ENCODE measurements at places on chromosomes 5 and 9.

- DNase-seq = no peak
These were observed 22.0 kb upstream of the RAD23B start for GRCh38 chr9:107261106-107261505.

- DNase-seq = no peak
These were observed 24.3 kb downstream of the ABCA1 start for GRCh38 chr9:104903609-104904008.

DNA sequence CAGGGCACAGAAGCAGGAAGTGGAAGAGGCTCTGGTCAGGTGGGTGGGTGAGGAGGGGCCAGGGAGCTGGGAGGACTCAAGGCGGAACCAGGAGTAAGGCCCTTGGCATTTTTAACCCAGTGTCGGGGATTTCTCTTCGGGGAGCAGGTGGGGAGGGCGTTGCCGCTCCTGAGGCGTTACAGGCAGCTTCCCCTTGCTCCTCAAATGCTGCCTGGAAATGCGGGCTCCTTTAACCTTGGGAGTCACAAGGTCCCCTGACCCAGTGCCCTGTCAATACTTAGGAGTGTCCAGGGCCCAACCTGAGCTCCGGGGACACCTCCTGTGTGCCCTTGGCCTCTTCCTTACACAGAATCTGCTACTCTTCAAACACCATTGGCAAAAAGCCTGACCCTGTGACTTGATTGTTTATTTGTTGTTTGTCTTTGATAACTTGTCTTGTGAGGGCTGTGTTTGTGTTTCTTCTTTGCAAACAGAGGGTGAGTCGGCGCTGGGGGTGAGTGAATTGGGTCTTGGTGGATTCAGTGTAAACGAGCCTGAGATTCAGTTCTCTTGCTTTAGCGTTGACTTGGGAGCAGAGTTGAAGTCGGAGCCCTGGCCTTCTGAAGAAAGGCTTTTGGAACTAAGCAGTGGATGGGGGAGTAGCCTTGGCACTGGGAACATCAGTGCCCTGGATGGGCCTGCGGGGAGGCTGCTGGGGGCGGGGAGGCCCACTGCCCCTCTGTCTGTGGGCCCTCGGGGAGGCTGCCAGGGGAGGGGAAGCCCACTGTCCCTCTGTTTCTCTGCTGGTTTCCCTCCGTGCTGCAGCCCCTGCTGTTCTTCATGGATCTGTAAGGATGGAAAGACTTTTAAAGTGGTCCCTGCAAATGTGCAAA, 300.7 kb upstream of the IRX4 start:
- no peak for DNase-seq

GRCh38 chr5:143546394-143546793, 142.9 kb upstream of the NR3C1 start:
- no peak for DNase-seq

DNA sequence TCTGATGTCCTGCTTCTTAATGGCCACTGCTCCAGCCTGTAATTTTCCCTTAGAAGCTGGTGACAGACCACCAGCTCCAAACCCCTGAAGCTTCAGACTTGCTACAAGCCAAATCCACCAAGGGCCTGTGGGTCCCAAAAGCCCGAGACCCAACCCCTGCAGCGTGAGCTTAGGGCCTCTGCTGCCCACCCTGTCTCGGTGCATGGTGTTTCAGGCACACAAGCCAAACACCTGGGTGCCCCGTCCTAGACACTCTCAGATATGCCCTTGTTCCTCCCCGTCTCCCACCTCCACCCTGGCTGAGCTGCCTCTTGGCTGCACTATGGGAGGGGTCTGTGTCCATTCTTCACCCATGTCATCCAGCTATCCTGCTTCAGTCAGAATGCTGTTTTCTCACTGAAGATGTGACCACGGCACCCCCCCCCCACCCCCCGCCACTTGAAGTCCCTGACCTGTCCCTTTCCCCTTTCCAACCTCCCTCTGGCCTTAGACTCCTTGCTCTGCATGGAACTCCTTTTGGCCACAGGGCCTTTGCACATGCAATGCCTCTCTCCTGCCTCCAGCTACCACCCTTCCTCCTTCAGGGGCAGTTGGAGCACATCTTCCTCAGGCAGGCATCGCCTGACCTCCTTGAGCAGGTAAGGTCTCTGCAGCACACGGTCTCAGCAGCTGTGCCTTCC, 55.8 kb downstream of the ZNF354C start:
- DNase-seq = no peak

GRCh38 chr5:99771296-99771695, 763.9 kb upstream of the FAM174A start:
- DNase-seq = no peak

GRCh38 chr5:103174147-103174546, 54.0 kb downstream of the PPIP5K2 start:
- DNase-seq = no peak

DNA sequence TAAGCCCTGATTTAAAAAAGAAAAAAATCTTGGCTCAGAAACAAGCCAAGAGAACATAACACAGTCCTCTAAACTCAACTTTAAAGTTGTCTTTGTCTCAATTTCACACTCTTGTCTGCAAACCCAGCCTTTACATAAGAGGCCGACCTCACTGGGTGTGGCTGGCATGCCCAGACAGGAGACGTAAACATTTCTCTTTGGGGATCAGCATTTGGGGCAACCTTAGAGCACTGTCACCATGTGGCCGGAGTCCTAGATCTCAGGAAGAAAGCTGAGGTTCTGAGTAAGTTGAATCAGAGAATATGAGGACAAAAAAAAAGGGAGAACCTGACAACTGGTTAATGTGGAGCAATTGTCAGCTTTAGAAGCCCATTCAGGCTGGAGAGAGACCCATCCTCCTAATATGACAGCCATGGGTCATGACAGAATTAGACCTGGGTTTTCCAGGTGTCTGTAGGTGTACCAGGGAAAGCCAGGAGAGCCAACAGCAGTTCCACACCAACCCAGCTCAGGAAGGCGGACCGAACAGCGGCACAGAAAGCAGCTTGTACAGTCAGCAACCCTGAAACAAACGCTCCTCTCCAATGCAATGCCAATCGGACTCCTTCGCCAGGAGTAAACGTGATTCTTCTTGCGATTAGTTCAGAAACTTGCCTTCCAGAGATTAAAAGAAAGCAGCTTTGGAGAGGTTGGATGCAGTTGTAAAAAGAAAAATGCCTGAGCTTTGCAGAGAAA, 97.9 kb upstream of the MAP3K1 start:
- no peak for DNase-seq

DNA sequence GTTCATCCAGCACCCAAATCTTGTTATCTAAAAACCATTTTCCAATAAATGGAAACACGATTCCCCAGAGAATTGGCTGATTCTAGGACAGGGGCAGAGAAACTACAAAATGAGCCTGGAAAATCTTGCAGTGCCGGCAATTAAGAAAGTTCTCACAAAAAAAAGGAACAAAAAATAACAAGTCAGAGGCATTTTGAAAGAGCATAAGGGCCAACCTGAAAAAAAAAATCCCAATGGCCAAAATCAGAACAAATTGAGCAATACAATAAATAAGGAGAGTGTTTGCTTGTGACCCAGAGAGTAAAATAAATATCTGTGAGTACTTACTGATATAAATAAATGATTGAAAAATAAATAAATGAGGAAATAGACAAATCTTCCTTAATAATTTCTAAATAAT, 55.1 kb upstream of the S1PR3 start:
- DNase-seq = no peak

- no peak for DNase-seq
These were observed 183.2 kb upstream of the MAP3K1 start for GRCh38 chr5:56632199-56632598.

- DNase-seq = no peak
These were observed 32.8 kb upstream of the POMT1 start for GRCh38 chr9:131469951-131470350.

DNA sequence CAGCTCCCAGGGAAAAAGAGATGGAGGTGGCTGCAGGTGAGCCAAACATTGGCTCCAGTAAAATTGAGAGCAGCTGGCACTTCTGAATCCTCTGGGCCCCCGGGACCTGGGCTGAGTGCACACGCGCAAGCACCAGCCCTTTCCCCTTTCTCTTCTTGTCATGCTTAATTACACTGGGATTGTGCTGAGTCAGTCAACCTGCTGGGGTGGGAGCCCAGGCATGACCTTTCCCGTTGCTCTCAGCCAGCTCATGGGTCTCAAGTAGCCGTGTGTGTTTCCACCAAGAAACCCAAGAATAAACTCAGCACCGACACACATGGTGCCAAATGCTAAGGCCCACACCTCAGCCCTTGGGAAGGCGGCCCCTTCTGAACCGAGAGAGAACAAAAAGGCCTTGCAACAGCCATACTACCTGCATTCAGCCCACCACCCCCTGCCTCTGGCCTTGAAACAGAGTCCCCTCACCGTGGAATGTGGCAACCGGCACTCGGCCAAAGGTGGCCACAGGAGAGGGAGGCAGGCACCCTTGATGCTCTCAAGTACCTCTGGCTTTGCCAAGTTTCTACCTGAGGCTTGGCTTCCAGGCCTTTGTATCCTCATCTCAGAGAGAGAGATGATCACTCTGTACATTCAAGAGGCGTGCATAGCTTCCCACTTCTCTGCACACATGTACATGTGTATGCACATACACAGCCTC, 28.1 kb downstream of the SLIT3 start:
- DNase-seq = no peak

GRCh38 chr5:19771174-19771835, 216.7 kb downstream of the CDH18 start:
- DNase-seq = no peak

- no peak for DNase-seq
These were observed 9.1 kb downstream of the PRKACG start for GRCh38 chr9:69004836-69005235.

GRCh38 chr9:37719526-37719925, 34.1 kb upstream of the TRMT10B start:
- DNase-seq = no peak

- DNase-seq = no peak
These were observed 17.1 kb upstream of the FAM81B start for GRCh38 chr5:95374061-95374460.
